Naive thymus-derived CD8-positive, alpha-beta T cell (primary cell): ENCODE measurements at places on chromosomes 2 and 18. TPM values are rescaled to one million over a fixed set of nuclear protein-coding genes. Genes with fewer than 3 reads are reported as not detected.

- DNase-seq: no peak
Observed at GRCh38 chr18:22091341-22091740, 78.0 kb upstream of the GATA6 start.

DNA sequence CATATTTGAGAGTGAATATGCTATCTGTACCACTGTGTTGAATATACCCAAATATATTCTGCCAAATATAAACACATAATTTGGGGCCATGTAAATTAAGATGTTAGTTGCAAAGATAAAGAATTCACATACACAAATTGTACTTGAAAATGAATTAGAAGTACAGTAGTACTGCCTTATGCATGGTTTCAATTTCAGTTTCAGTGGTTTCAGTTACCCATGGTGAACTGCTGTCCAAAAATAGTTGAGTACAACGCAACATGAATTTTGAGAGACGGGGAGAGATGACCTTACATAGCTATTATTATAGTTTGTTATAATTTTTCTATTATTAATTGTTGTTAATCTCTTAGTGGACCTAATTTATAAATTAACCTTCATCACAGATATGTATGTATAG is 1313.0 kb upstream of the FAM98A start:
- no peak for DNase-seq

DNA sequence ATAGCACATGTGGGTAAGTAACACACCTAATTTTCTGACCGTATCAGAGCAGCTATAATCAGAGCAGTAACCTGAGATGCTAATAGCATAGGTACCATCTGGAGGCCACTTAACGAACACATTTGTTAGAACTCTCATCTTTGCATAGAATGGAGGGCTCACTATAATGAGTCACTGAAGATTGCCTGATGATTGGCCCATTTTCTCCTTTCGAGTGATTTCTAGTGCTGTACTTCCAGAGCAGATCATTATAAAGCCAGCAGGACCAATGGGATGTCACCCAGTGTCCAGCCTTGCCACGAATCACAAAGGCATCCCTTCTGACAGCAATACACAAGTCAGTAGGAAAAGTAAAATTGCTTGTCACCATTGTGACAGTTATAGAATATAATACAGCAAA is 81.7 kb upstream of the REV1 start:
- DNase-seq: no peak

GRCh38 chr2:50466685-50467084 is 565.2 kb downstream of the NRXN1 start:
- no peak for DNase-seq

- DNase-seq: no peak
Observed at GRCh38 chr2:30801821-30802455, 5.3 kb downstream of the CAPN13 start.

The MEIS1 gene
- not detected for total RNA-seq

The NPPC gene
- total RNA-seq: not detected

The MAIP1 gene
- 18.5 TPM for total RNA-seq

The CNRIP1 gene
- total RNA-seq: not detected

The NT5C1B gene
- not detected for total RNA-seq

The DSG2 gene
- 0.30 TPM for total RNA-seq

The CPO gene
- total RNA-seq: not detected
